ENCODE measurements at places on chromosomes 6 and 20.
A peak's percentile ranks its signal among the peaks of the same experiment; 100 is the strongest.

- DNase-seq: no peak
Measured at GRCh38 chr20:15296422-15296821, 959.0 kb upstream of the FLRT3 start.

DNA sequence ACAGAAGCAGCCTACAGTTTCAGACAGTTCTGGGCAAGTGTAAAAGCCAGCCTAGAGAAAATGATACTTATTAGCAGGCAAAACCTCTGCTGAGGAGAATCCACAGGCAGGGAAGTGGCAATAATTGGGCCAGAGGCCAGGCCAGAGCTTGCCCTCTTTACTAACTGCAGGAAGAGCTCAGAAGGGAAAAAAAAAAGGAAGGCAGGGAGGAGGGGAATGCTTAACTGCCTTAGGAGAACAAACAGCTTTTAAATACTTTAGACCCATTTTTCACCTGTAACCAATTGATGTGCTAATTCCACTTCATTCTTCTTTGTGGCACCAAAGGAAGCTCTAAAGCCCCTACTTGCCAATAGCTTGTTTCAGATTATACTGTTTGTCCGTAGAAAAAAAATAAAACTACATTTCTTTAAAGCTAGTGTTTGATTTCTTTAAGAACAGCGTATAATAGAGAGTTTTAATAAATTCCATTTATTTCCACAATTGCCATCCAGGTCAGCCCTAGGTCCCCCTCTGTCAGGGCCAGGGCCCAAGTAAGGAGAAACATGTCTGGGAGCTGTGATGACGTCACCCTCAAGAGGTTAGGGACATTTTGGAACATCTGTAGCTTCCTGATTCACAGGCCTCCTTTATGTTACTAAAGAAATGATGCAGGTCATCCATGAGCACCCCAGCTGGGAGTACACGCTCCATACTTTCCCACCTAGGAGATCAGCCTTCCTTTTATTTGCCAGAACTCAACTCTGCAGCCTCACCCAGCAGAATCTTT is 384.3 kb downstream of the CDC5L start:
- no peak for DNase-seq

- DNase-seq: no peak
Measured at GRCh38 chr6:85460921-85461797, 11.3 kb downstream of the NT5E start.

GRCh38 chr6:99606656-99607415 is at the start of gene PRDM13:
TSS of gene PRDM13 (plus strand) at chr6:99606833. CDS start at chr6:99607035, 202 bp downstream.
- DNase-seq: no peak

- no peak for DNase-seq
Measured at GRCh38 chr6:170090561-170090960, 200.3 kb downstream of the DLL1 start.

DNA sequence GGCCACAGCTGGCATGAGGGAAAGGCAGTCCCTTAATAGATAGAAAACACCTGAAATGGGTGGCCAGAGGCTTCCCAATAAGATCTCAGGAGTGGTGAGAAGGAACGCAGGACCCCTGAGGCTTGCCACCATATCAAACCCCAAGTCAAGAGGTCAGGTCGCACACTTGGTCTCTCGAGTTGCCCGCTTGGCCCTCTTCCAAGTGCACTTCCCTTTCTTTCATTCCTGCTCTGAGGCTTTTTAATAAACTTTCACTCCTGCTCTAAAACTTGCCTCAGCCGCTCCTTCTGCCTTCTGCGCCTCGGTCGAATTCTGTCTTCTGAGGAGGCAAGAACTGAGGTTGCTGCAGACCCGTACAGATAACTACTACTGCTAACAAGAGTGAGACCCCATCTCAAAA is 64.2 kb downstream of the SLC2A10 start:
- no peak for DNase-seq

DNA sequence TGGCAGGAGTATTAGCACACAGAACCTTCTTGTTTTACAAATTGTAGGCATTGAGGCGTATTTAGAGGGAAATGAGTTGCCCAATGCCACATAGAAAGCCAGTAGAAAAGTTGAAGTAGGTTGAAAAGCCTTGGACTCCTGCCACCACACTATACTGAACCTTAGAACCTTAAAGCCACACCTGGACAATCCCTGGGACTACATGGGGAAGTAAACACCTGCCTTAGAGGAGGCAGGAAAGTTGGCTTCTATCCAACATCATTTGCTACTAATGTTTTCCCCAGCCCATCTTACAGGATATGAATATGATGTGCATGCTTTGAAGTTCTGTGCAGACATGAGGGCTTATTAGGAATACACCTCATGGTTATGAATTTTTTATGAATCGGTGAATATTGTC is 5.3 kb upstream of the EPPIN start:
- DNase-seq: no peak

- DNase-seq: no peak
Measured at GRCh38 chr6:36916126-36916525, 30.4 kb downstream of the C6orf89 start.

- no peak for DNase-seq
Measured at GRCh38 chr6:134293659-134294161, 24.2 kb downstream of the SGK1 start.

DNA sequence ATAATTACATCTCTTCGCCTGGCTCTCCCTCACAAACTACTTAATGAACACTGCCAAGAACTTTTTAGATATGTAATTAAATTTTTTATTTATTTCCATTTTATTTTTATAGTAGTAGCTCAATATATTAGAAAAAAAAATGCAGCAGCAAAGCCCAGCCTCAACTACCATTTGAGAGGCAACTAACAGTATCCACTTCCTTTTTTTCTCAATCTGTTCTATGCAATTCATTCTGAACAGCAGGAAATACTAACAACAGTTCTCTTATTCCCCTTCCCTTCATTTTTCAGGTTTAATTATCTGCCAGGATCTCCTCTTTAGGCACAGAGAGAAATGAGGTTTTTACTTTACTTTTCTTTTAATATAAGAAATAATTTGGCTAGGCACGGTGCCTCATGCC is 112.7 kb downstream of the ZNF217 start:
- DNase-seq: no peak

DNA sequence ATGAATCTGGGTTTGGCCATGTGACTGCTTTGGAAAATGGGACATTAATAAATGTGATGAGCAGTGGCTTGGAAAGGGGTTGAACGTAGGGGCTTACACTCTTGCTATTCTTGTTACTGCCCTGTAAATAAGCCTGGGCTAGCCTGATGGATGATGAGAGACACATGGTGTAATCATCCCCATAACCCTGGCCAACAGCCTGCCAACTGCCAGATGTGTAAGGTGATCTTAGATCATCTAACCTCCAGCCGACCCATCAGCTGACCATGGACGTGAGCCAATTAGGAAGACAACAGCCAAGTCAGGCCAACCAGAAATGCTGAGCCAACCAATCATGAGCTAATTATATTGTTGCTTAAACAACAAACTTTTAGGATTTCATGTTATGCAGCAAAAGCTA is 25.2 kb downstream of the FBXO30 start:
- DNase-seq: no peak

DNA sequence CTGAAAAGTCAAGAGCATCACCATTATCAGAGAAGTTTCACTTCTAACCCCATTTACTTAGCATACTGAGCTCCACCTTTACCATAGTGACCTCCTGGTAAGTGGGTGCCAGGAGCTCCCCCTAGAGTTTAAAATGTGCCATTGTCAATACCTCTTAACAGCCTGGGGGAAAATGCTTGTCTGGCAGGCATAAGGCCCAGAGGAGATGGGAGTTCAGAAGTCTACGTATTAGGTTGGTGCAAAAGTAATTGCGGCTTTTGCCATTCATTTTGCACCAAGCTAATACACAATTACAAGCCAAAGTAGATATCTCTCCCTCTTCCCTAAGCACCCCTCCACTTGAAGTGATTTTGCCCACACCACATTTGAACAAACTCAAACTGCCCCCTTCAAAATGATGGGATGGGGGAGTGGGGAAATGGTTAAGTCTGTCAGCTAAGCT is 919.0 kb downstream of the KIF16B start:
- peak; percentile 8 for DNase-seq

DNA sequence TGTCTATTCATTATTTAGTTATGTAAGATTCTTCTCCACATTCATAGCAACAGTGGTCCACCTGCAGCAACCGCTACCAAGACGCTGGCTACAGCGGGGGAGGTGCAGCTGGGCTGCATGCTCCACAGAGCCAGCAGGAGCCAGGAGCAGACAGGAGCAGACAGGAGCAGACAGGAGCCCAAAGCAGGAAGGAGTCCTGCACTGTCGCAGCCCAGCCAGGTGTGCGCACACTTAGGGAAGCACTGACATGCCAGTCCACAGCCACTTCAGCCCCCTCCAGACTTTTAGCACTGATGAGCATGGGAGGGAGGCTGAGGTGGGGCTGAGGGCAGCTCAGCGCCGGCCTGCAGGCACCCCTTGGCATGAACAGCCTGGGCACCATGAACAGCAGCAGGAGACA is 19.6 kb downstream of the KIF16B start:
- no peak for DNase-seq

DNA sequence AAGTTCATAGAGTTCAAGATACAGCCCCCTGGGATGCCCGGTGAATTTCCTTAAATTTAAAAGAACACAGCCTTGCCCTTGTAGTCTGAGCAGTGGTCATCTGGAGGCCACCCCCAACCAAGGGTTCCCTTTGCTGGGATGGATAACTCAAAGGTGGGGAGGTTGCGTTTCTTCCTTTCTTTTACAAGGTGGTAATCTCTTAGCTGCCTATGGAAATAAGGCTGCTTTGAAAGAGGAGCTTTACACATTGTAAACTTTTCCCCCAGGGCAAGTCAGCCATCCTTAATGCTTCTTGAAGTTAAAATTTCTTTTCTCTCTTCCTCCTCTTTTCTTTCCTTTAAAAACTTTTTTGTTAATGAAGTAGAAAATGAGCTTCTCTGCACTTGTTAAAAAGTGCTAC is 71.2 kb upstream of the PRDM1 start:
- no peak for DNase-seq

DNA sequence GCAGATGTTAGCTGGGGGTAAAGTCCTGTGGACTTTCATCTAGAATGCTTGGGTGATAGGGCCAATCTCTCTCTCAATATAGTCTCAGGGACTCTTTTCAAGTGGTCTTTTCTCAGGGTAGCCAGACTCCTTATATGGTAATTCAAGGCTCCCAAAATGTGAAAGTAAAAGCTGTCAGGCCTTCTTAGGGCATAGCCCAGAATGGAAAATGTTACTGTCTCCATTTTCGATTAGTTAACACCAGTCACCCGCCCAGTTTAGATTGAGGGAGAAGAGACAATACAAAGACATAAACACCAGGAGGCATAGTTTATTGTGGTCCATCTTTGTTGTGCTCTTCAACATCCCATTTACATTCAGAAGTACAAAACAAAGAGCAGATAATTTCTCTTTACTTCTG is 295.8 kb downstream of the EPHA7 start:
- no peak for DNase-seq

- DNase-seq: no peak
Measured at GRCh38 chr20:4973330-4974097, 27.8 kb downstream of the SLC23A2 start.

DNA sequence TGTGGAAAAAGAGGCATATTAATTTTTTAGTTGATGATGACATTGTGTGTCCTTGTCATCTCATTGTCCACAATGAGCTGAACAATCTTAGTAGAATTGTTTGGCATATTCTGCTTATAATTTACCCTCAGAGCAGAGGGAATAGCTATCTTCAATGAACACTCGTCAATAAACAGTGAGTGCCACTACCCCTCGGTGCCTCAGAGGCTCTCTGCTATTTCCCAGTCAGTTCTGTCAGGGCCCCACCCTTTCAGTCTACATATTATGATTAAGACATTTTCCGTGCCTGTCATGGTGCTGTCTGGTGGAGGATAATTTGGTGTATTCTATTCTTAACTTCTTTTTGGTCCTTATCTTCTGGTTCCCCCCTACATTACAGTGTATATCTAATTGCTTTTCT is 31.2 kb downstream of the NUS1 start:
- DNase-seq: no peak

DNA sequence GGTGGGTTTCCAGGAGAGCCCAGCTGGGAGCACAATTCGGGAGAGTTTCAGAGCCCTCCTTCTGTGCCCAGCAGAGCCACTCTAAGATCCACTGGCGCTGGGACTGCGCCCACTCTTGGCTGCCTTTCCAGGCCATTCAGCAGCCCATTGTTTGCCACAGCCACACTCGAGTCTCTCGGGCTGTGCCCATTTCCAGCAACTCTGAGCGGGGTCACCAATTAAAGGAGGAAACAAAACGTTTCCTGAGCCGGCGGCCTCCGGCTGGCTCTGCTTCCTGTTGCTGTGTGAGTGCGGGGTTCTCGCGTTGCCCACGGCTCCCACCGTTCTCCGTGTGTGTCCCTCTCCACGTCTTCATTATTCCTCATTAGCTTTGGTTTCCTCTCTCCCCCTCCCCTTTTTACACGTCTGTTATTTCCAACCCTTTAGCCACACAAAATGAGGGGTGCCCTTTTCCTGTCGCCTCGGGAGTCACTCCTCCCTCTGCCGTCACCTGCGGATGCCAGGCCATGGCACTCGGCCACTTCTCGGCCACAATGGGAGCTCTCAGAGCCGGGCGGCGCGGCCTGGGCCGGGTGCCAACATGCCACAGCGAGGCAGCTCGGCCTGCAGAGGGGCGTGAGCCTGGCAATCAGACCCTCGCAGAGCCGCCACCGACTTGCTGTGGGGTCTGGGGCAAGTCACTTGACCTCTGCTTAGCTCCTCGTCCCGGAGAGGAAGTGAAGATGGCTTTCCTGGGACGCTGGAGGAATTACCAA is 94.3 kb upstream of the NKX2-2 start:
- DNase-seq: peak; percentile 84

All from SHP77 treated with DMSO at 0.1 percent for 48 hours (cell line).